ENCODE measurements at places on chromosomes 5 and 9. TPM values are rescaled to one million over a fixed set of nuclear protein-coding genes. Genes with fewer than 3 reads are reported as not detected.

Gene SCGB3A2
- polyA plus RNA-seq: 9.3 TPM

DNA sequence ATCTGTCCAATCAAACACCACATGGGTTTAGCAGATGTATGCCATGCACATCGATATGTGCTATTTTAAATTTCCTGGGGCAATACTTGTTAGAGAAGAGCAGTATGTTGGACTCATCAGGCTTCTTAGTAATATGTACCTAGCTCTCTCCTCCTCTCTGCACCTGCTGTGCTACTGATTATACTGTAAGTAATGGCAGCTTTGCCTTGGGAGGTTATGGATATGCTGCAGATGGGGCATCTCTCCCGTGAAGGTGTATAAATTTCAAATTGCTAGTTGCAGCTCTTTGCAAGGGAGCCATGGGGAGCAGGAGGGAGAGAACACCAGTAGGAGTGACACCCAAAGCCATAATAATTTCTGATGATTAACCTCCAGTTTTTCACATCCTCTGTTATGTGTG is 101.5 kb downstream of the SPATA31D1 start:
- no peaks in the 10 kb centered on the region for H3K36me3 ChIP-seq
- no peaks in the 10 kb centered on the region for H3K27me3 ChIP-seq
- H3K4me1 ChIP-seq: no peaks in the 10 kb centered on the region

Gene RANBP3L
- not detected for polyA plus RNA-seq

- H3K4me1 ChIP-seq: no peaks in the 10 kb centered on the region
- H3K27me3 ChIP-seq: no peaks in the 10 kb centered on the region
- H3K27ac ChIP-seq: no peak overlapping the region
- H3K36me3 ChIP-seq: no peaks in the 10 kb centered on the region
- no peak overlapping the region for H3K4me3 ChIP-seq
Observed at GRCh38 chr5:166906991-166907713, 1384.3 kb upstream of the WWC1 start.

- H3K27ac ChIP-seq: no peak overlapping the region
- no peaks in the 10 kb centered on the region for H3K36me3 ChIP-seq
- no peak for DNase-seq
- H3K4me3 ChIP-seq: no peak overlapping the region
Observed at GRCh38 chr9:7368410-7369292, 430.9 kb downstream of the DMAC1 start.

Measured in CD14-positive monocyte (primary cell).